ENCODE measurements at places on chromosomes 1 and 21.

DNA sequence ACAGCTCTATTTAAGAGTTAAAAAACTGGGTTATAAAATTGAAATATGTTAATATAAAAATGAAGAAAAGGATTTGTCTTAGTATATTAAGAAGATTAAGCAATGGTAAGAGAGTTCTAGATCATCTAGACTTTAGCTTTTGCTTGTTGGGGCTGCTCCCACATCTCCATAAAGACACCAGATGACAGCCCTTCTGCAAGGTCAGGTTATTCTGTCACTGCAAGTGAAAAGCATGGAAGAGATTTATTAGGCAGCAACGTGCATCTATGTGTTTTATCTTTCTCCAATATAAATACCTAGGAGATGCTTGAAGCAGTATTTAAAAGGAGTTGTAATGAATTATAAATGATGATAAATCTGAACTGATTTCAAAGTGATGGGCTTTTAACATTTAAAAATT, 1560.4 kb downstream of the AMY1C start:
- no peak for DNase-seq

DNA sequence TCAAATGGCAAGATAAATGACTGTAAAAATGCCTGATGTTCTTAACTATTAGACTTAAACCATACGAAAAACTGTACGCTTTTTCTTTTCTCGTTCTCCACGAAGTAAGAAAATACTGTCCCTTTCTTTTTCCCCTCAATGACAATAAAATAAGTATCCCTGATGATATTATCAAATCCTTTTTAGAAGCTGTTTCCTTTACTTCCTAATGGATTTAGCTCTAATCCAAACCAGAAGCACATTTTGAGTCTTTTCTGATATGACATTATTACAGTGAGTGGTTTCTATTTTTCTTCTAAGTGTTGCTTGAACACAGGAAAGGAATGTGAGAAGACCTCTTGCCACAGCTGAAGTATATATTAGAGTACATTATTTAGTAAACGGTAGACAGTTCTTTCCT, 32.4 kb downstream of the DNM3 start:
- no peak for DNase-seq

- no peak for DNase-seq
Observed at GRCh38 chr1:182897696-182898095, 55.3 kb downstream of the SHCBP1L start.

DNA sequence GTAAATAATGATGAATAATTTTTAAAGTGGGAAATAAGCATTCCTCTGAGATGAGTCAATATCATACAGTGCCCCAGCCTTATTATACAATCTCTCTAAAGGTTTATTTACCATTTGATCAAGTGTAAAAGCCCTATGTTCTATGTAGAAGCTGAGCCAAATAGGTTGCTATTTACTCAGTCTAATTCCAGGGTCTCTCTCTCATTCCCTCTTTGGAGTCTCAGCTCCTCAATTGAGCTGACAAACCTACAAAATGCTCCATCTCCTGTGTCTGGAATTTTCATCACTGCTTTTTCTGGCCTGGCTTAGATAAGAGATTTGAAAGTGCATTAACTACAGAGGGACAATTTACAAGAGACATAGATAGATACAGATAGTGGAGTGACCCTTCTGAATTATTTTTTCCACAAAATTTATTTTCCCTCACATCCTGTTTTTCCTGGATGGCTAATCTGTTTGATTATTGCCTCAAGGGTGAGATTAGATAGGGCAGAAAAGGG, 24.8 kb upstream of the USH2A start:
- DNase-seq, result no peak

DNA sequence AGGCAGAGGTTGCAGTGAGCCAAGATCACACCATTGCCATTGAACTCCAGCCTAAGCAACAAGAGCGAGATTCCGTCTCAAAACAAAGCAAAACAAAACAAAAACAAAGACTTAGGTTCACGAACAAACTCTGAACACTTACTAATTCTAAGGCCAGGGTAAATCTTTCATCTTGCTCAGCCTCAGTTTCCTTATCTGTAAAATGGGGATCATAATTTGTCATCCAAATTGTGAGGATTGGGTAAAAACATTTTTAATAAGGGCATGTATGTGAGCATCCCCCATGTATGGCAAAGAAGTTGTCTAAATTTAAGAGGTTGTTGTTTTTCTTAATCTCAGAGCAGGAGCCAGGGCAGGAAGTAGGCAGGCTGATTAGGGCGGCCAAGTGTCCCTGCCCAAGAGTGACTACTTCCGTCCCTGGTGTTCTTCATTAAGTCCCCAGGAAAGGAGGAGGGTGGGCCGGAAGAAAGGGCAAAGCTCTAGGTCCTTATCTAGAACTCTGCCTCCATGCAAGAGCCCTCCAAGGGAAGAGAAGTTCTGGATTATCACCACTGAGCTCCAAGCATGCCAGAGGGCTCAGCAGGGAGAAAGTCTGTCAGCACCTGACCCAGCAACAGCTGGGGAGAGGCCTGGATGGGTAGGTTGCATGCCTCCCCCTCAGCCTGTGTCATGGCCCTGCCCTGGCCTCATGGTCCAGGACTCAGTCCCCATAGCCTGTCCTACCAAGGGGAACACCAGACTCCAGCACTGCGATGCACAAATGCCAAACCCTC, 49.9 kb upstream of the CLIC4 start:
- DNase-seq, result no peak

DNA sequence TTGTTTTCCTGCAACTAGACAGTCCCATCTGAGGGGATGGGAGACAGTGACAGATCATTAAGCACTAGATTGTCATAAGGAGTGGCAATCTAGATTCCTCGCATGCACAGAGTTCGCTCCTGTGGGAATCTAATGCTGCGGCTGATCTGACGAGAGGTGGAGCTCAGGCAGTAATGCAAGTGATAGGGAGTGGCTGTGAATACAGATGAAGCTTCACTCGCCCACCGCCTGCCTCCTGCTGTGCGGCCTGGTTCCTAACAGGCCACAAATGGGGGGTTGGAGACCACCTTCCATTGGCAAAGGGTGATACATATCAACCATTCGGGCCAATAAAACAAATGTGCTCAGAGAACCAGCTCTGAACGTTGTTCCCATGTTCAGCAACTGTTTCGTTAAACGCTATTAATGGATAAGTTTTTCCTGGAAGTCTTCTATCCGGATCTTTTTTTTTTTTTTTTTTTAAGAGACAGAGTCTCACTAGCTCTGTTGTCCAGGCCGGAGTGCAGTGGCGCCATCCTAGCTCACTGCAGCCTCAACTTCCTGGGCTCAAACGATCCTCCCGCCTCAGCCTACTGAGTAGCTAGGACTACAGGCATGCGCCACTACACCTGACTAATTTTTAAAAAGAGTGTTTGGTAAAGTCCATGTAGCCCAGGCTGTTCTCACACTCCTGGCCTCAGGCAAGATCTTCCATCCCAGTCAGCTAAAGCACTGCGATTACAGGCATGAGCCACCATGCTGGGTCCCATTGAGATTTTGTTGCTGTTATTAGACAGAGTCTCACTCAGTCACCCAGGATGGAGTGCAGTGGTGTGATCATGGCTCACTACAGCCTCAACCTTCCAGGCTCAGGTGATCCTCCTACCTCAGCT, 8.7 kb upstream of the RSRP1 start:
- no peak for DNase-seq

DNA sequence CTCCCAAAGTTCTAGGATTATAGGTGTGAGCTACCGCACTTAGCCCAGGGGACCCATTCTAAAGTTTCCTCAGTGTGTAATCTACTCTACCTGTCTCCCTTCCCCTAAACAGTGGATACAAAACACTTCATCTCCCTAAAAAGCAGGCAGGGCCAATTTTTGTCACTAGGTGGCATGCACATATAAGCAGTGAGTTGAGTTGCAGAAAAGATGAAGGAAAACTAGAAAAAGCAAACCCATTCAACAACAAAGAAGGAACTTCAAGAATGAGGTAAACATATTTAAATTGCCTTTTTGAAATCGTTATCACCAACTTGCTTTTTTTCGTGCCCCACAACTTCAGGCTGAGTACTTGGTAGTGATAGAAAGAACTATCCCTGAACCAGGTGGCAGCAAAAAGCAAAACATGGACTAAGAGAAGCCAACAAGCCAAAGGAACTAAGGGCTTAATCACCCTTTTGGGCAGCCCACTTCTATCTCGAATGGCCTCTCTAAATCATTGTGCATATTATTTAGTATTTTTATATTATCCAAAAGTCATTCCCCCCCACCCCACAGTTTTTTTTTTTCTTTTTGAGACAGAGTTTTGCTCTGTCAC, 19.7 kb upstream of the ALDH9A1 start:
- DNase-seq, result peak; percentile 79

DNA sequence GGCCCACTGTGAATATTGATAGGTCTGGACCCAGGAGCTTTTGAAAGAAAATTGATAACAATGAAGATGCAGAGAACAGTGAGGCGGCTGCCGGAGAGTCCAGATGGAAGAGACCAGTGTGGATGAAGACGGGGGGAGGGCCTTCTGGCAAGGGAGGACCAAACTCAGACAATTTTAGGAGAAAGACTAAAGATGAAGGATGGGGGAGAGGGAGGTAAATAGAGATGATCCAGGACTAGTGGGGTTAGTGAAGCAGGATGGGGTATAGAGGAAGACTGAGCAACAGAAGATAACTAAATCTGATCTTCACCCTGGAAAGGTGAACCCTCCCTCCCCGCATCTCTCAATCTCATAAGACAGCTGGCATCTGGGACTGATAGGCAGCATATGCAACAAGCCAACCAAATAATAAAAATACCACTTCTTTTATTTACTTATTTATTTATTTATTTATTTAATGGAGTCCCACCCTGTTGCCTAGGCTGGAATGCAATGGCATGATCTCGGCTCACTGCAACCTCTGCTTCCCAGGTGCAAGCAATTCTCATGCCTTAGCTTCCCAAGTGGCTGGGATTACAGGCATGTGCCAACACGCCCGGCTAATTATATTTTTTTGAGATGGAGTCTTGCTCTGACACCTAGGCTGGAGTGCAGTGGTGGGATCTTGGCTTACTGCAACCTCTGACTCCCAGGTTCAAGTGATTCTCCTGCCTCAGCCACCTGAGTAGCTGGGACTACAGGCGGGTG, 10.5 kb downstream of the EIF3I start:
- no peak for DNase-seq

- no peak for DNase-seq
Observed at GRCh38 chr1:56531624-56532349, 47.6 kb downstream of the PLPP3 start.

DNA sequence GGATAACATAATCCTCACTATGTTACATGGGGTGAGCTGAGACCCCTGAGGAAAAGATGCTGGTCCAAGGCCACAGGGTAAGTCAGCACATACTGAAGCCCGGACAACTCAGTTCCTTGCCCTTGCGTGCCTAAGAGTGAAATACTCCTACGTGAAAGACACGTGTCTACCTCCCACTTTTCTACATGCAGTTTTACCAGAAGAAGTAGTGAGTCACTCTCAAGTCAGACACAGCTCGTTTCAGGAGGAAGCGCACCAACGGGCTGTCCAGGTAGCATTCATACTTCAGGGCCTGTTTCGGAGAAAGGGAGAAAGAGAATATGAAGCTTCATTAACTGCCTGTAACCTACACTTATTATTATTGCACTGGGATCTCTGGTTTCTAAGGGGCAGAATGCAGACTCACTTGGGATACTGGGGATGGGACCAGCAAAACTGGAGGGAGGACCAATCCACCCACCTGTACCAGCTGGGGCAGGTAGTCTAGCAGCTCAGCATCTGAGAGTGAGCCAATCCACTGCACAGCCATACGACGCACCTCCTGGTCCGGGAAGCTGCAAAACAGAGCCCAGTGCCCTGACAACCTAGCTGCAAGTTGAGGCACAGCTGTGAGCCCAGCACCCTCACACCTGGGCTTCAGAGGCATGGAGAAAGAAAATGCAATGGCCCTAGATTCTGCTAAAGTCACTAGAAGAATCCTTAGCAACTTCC, 32.4 kb upstream of the PPP1R15B start:
- DNase-seq, result no peak

GRCh38 chr1:16241221-16241708, 4.3 kb upstream of the CPLANE2 start:
- no peak for DNase-seq

GRCh38 chr1:6979003-6979613, 193.9 kb downstream of the CAMTA1 start:
- DNase-seq, result no peak

GRCh38 chr1:244074559-244075171, 23.6 kb downstream of the ZBTB18 start:
- no peak for DNase-seq

DNA sequence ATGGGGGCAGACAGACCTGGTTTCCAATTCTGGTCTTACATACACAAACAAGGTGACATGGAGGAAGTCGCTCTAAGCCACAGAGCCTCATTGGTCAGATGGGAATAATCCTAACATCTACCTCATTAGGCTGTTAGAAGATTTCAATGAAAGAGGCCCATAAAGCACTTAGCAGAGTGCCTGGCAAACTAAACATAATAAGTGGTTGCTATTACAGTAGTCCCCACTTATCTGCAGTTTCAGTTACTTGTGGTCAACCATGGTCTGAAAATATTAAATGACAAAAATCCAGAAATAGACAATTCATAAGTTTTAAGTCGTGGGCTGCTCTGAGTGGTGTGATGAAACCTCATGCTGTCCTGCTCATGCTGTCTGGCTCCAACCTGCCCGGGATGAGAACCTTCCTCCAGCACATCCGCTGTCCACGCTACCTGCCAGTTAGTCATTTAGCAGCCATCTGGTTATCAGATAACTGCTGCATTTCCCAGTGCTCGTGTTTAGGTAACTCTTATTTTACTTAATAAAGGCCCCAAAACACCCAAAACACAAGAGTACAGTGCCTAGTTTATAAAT, 112.3 kb downstream of the DDX20 start:
- DNase-seq, result no peak

DNA sequence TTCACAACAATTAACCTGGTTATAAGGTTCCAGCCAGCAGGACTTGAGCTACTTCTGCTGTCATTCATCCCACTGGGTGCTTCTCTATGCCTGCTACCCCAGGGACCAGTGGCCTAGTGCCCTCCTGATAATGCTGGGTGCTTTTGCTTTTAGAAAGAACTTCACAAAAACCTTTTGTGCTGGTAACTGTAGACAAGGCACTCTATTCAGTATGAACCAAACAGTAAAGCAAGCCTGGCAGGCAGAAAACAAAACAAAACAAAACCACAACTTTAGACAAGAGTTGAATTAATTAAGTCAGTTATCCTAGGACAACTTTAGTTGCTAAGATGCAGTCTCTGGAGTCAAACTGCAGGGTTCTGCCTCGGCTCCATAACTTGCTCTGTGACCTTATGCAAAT, 61.9 kb upstream of the ADGRL2 start:
- DNase-seq, result no peak

GRCh38 chr1:211335522-211336157, 9.0 kb downstream of the TRAF5 start:
- DNase-seq, result no peak

- DNase-seq, result no peak
Observed at GRCh38 chr21:42537106-42537742, 23.6 kb downstream of the SLC37A1 start.

- DNase-seq, result no peak
Observed at GRCh38 chr21:38938343-38938742, 132.6 kb downstream of the ETS2 start.

- no peak for DNase-seq
Observed at GRCh38 chr1:162672622-162673260, 40.5 kb downstream of the DDR2 start.
